Daoy (cell line): ENCODE measurements at places on chromosomes 4 and X. TPM values are rescaled to one million over a fixed set of nuclear protein-coding genes. Genes with fewer than 3 reads are reported as not detected.

- no peak for DNase-seq
Measured at GRCh38 chr4:104128850-104129213, 365.9 kb downstream of the CXXC4 start.

Gene RAP1GDS1
- total RNA-seq = 18.1 and 19.6 TPM in 2 replicates

Gene FTSJ1
- 78.5 and 99.4 TPM in 2 replicates for total RNA-seq

- no peak for DNase-seq
Measured at GRCh38 chrX:15158736-15159406, 111.0 kb downstream of the ASB9 start.

Gene HTT
- 10.4 and 17.4 TPM in 2 replicates for total RNA-seq

GRCh38 chrX:107565015-107565414 lies 63.3 kb upstream of the PRPS1 start:
- DNase-seq = no peak

Gene SLC38A5
- 3.5 TPM in 1 of 2 replicates, not detected in the other for total RNA-seq

Gene IQCM
- not detected in 2 replicates for total RNA-seq

- DNase-seq = no peak
Measured at GRCh38 chrX:28189011-28189410, 207.8 kb upstream of the DCAF8L1 start.

DNA sequence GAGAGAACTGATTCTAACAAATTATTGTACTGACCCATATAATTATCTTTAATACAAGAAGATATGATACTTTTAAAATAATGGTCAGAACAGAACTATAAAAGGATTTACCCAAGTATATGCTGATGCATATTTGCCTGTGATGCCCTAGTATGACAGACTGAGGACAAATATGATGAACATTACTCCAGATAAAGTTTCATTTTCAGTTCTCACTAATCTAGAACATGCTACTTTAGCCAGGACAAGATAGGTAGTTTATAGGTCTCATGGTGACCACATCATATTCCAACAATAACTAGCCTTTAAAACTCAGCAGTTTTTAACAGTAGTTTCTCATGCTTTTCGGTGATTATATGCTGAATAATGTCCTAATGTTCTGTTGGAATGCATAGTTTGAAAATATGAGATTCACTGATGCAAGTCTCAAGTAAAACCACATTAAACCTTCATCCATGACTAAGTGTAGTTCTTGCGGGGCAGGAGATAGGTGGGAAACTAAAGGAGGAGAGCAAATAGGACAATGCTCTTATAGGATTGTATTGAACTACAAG lies 295.2 kb upstream of the AGA start:
- DNase-seq = no peak

Gene MAGEA9B
- total RNA-seq = 0.11 TPM in 1 of 2 replicates, not detected in the other

DNA sequence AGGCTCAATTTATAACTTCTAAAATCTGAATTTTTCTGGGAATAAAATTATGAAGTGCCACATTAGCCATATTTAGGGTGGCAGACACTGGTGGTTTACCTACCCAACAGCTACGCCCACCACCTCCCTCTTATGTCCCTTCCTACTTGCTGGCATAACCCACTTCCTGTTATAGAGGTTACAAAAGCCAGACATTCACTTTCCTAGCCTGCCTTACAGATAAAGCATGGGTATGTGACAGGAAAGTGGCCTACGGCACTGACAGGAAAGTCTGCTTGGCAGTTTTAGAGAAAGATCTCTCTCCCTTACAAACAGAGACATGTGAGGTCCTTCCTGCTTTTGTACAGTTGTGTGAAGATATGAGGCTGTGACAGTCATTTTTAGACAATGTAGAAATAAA lies 12.4 kb downstream of the DDX53 start:
- no peak for DNase-seq

Gene SLC6A14
- total RNA-seq = not detected in 2 replicates

GRCh38 chr4:1218634-1219565 lies 30.0 kb downstream of the CTBP1 start:
- DNase-seq = no peak

GRCh38 chrX:149909324-149910177 lies 19.8 kb upstream of the HSFX4 start:
- DNase-seq = no peak

DNA sequence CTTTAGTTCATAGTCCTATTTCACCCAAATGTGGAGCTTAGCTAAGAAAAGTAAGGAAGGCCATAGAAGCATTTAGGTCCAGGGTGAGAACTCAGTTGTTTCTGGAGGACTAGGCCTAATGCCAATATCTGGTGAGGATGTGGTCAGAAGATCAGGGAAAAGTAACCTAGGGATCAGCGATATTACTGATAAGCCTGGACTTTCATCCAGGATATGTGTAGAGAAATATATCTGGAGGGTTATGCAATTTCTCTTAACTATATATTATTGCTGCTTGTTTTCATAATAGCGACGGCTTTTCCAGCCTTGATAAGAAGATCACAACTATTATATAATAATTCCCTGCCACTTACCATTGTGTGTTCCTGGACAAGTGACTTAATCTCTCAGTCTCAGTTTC lies 81.1 kb downstream of the FRAS1 start:
- no peak for DNase-seq

DNA sequence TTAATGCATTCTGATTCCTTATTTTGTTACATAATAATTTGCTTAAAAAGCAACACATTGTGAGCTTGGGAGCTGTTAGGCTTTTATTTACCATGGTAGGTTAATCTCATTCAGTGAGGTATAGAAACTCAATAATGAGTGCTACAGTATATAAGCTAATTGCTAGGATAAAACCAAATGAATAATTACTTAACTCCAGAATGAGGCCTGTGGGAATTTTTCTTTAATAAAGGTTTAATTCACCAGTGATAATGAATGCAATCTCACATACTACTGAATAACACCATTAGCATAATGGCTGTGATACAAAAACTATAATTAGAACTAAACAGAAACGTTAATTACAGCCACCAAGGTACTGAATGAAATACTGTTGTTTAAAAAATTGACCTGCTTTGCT lies 326.3 kb downstream of the IQCM start:
- no peak for DNase-seq

- DNase-seq = no peak
Measured at GRCh38 chr4:30073011-30073710, 647.0 kb upstream of the PCDH7 start.

DNA sequence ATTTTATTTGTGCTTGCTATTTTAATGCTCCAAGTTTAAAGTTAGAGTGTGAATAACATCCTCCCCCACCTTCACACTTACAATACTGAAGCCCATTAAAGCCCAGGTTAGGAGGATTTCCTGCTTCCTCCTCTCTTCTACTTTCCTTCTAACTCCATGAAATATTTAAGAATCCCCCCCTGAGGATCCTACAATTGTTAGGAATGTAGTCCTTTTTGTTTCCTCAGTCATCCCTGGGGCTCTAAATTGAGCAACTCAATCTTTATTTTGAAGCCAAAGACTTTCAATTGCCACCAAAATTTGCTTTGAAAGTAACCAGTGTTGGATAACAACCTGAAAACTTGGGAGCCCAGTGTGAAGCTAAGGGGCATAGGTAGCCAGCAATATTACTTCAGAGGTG lies 276.9 kb downstream of the FAM47A start:
- DNase-seq = no peak

GRCh38 chr4:68369142-68369805 lies 19.4 kb upstream of the YTHDC1 start:
- DNase-seq = peak; percentile 27

DNA sequence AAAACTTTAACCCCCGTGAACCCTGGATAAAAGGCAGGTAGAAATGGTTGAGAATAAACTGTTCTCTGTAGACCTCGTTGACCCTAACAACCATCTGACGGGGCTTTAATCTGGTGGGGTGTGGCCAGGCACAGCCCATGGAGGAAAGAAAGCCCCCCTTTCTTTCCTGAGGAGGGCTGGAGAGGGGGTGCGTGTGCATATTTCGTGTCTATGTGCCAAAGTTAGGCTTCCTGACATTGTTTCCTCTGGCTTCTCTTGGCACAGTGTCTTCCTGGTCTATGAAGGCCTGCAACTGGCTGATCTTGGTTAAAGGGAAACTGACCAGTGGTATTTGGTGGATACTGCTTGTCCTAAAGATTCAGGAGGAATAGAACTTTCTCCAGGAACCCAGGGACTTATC lies 97.1 kb downstream of the MGST2 start:
- no peak for DNase-seq

DNA sequence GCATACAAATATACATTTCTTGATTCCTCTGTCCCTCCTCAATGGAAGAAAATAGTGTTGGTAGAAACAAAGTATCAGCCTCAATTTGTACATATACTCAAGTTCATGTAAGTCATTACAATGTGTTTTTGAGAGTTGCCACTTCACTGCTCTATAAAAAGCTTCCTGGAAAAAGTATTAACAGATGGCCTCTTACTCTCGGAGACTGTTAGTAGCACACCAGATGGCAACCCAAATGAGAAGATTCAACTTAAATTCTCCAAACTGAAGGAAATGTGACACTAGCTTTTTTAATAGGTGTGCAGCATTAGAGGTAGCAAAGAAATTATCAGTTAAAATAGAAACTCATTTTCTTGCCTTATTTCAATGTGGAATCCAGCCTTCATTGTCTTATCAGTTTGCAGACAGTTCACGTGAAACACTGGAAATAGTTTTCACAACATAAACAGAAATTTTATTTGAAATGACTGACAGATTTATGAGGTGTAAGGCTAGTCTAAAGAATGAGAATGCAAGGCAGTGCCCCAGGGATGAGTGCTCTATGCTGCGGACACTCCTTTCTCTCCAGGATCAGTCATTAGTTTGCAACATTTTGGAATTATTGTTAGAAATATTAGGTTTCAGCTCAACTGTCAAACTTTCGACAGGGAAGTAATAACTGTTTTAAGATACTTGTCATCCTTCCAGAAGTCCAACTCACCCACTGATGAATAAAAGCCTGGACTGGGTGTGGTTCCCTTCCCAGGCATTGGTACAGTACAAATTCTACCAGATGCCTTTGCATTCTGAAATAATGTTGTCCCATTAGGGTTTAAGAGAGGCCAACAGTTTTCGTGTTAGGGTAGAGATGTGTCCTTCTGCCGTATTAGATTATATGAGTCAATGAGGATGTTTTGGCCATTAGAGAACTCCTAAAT lies 50.9 kb downstream of the IDS start:
- no peak for DNase-seq

DNA sequence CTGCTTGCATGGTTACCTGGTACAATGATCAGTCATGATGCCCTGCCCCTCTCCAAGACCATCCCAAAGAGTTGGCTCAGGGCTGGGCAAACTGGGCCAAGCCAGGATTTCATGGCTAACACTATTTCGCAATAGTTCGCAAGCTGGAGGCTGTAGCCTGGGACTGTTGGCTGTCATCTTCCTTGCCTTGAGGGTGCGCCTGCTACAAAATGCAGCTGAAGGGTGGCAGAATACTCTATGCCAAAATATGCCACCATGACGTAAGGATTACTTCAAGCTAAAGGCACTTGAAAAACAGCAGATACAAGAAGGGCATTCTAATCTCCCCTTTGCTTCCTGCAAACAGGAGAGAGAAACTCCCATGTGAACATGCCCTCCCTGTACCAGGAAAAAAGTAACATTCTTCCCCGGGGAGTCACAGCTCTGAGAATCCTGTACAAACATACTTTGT lies 21.0 kb downstream of the SAT1 start:
- DNase-seq = peak; percentile 58

DNA sequence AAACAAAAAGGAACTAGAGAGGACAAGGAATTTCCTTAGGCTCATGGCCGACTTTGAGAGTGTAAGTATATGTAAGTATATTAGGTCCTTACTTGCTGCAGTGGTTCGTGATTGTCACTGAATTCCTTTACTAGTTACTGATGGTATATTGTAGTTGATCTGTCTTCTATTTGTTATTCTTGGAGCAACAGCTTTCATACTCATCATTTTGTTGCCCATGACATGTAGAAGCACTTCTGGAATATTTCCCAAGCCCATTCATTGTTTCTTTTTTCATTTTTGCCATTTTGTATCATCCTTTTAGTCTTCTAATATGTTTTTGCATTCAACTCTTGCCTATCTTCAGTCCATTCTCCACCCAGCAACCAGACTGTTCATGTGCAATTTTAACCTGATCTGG lies 170.0 kb downstream of the ARHGAP10 start:
- no peak for DNase-seq

Gene SNCA
- total RNA-seq = 17.9 and 49.0 TPM in 2 replicates

DNA sequence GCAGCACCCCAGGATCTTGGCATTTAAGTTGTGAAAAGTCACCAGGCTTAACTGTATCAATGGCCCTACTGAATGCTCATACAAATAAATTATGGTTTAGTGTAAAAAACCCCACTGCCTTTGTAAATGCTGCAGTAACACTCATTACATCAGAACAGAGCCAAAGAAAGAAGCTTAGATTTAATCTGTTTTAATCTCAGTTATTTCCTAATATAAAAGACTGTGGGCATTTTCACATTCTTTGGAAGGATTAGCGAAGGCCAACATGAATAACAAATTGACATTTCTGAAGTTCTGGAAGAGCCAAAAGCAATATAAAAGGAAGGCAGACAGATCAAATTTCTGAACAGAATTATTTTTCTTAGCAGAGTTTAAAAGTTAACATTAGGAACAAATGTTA lies 140.0 kb upstream of the HCCS start:
- DNase-seq = no peak

Gene PDE6B
- total RNA-seq = 0.51 and 4.2 TPM in 2 replicates

- DNase-seq = no peak
Measured at GRCh38 chr4:111330786-111331185, 707.9 kb upstream of the PITX2 start.

GRCh38 chr4:100340512-100341485 lies 150.5 kb upstream of the DDIT4L start:
- no peak for DNase-seq
